ENCODE measurements at places on chromosomes 2 and 18.
A peak's percentile ranks its signal among the peaks of the same experiment; 100 is the strongest.

GRCh38 chr2:144659731-144660275 is 139.9 kb upstream of the ZEB2 start:
- H3K4me3 ChIP-seq, result no peak overlapping the region
- peaks cover 18% of the 10 kb centered on the region for H3K4me1 ChIP-seq
- H3K36me3 ChIP-seq, result no peaks in the 10 kb centered on the region
- H3K27me3 ChIP-seq, result no peaks in the 10 kb centered on the region
- peak; percentile 94 for DNase-seq

GRCh38 chr2:198203336-198204069 is 399.1 kb downstream of the PLCL1 start:
- H3K27me3 ChIP-seq, result no peaks in the 10 kb centered on the region
- no peak for DNase-seq
- no peak overlapping the region for H3K4me3 ChIP-seq
- H3K4me1 ChIP-seq, result no peaks in the 10 kb centered on the region
- H3K36me3 ChIP-seq, result no peaks in the 10 kb centered on the region
- no peak overlapping the region for H3K27ac ChIP-seq

DNA sequence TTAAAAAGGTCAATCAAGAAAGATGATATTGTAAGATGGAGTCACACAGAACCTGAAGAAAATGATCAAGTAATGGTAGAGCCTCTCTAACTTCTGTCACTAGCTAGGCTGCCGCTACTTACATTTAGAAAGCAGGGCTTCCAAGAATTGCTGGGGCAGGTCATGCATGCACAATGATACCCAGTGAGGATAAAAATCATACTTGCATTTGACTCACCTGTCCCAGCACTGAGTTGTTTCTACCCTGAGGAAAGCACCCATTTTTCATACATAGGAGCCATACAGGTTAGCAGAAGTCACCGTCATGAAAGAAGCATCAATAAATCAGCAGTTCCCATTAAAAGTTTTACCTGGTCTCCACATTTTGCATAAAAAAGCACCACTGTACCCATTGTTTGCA is 662.3 kb upstream of the FANCL start:
- H3K4me3 ChIP-seq, result no peak overlapping the region
- no peak for DNase-seq
- no peaks in the 10 kb centered on the region for H3K36me3 ChIP-seq
- H3K27ac ChIP-seq, result no peak overlapping the region
- H3K4me1 ChIP-seq, result peaks cover 21% of the 10 kb centered on the region

DNA sequence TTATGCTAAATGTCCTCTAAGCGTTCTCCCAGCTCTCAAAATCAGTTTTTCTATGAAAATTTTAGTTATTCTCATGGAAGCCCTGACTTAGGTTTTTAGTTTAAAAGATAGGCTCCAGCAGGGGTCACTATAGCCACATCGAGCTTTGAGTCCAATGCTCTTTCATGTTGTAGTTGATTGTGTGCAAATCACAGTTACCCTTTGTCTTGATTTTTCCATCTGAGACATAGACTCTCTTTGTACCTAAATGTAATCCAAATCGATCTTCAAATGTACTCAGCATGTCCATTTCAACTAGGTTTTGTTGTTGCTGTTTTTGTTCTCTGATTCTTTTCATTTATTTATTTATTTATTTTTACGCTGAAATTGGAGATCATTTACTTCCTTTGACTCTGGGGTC is 26.4 kb upstream of the MSTN start:
- no peaks in the 10 kb centered on the region for H3K4me1 ChIP-seq
- H3K36me3 ChIP-seq, result no peaks in the 10 kb centered on the region
- H3K27ac ChIP-seq, result no peak overlapping the region
- peak; percentile 82 for DNase-seq
- no peaks in the 10 kb centered on the region for H3K27me3 ChIP-seq
- no peak overlapping the region for H3K4me3 ChIP-seq

DNA sequence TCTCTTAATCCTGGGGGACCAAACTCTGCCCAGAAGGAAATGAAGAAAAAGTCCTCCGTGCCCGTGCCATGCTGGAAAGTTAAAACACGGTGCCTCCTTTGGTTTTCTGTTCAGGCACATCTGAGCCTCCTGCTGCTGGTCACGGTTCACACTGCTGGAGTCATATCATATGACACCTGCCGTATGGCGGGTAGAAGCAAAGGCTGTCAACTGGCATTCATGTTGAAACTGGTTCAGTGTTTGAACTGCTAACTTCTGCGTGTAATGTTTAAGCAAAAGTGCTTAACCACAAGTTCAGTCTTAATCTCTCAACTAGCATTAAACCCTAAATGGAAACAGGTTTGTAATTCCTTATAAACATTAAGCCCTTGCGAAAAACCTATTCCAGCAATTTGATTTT is 3.1 kb downstream of the STK39 start:
- no peak overlapping the region for H3K27ac ChIP-seq
- H3K4me3 ChIP-seq, result no peak overlapping the region
- H3K4me1 ChIP-seq, result peaks cover 14% of the 10 kb centered on the region
- no peak for DNase-seq
- H3K36me3 ChIP-seq, result no peaks in the 10 kb centered on the region
- no peaks in the 10 kb centered on the region for H3K27me3 ChIP-seq

- no peak overlapping the region for H3K27ac ChIP-seq
- H3K36me3 ChIP-seq, result peaks cover 17% of the 10 kb centered on the region
- peaks cover 23% of the 10 kb centered on the region for H3K4me1 ChIP-seq
- DNase-seq, result peak; percentile 44
- H3K4me3 ChIP-seq, result no peak overlapping the region
Observed at GRCh38 chr2:10654069-10654468, 35.7 kb downstream of the NOL10 start.

- no peaks in the 10 kb centered on the region for H3K4me1 ChIP-seq
- peak; percentile 47 for DNase-seq
- no peak overlapping the region for H3K27ac ChIP-seq
- peaks cover 23% of the 10 kb centered on the region for H3K36me3 ChIP-seq
- no peak overlapping the region for H3K4me3 ChIP-seq
Observed at GRCh38 chr2:11802782-11803191, 56.4 kb downstream of the LPIN1 start.

- H3K36me3 ChIP-seq, result no peaks in the 10 kb centered on the region
- H3K27me3 ChIP-seq, result no peaks in the 10 kb centered on the region
- peaks cover 18% of the 10 kb centered on the region for H3K4me1 ChIP-seq
Observed at GRCh38 chr2:43475922-43476321, 119.9 kb downstream of the THADA start.

DNA sequence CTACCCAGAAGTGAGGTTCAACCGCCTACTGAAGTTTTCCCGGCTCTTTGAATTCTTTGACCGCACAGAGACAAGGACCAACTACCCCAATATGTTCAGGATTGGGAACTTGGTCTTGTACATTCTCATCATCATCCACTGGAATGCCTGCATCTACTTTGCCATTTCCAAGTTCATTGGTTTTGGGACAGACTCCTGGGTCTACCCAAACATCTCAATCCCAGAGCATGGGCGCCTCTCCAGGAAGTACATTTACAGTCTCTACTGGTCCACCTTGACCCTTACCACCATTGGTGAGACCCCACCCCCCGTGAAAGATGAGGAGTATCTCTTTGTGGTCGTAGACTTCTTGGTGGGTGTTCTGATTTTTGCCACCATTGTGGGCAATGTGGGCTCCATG is 48.7 kb upstream of the INPP4A start:
- no peak for DNase-seq
- no peak overlapping the region for H3K27ac ChIP-seq
- no peaks in the 10 kb centered on the region for H3K4me1 ChIP-seq
- H3K36me3 ChIP-seq, result no peaks in the 10 kb centered on the region
- no peak overlapping the region for H3K4me3 ChIP-seq

- peaks cover under 1% of the 10 kb centered on the region for H3K36me3 ChIP-seq
- peak overlapping the region; percentile 80 for H3K27ac ChIP-seq
- no peak overlapping the region for H3K4me3 ChIP-seq
- H3K27me3 ChIP-seq, result no peaks in the 10 kb centered on the region
- H3K4me1 ChIP-seq, result peaks cover 44% of the 10 kb centered on the region
- peak; percentile 76 for DNase-seq
Observed at GRCh38 chr2:66494708-66495107, 59.8 kb downstream of the MEIS1 start.

- H3K4me1 ChIP-seq, result peaks cover 9% of the 10 kb centered on the region
- peak overlapping the region; percentile 78 for H3K4me3 ChIP-seq
- no peaks in the 10 kb centered on the region for H3K36me3 ChIP-seq
Observed at GRCh38 chr2:73070643-73071359, 711 bp downstream of the SFXN5 start.

GRCh38 chr2:218623366-218623705 is 15.6 kb downstream of the PLCD4 start:
- H3K27me3 ChIP-seq, result no peaks in the 10 kb centered on the region
- no peaks in the 10 kb centered on the region for H3K4me1 ChIP-seq
- H3K36me3 ChIP-seq, result no peaks in the 10 kb centered on the region

GRCh38 chr2:204643326-204643725 is 98.1 kb downstream of the PARD3B start:
- H3K27ac ChIP-seq, result peak overlapping the region; percentile 3
- no peak overlapping the region for H3K4me3 ChIP-seq
- no peaks in the 10 kb centered on the region for H3K27me3 ChIP-seq
- DNase-seq, result peak; percentile 78
- H3K36me3 ChIP-seq, result no peaks in the 10 kb centered on the region

DNA sequence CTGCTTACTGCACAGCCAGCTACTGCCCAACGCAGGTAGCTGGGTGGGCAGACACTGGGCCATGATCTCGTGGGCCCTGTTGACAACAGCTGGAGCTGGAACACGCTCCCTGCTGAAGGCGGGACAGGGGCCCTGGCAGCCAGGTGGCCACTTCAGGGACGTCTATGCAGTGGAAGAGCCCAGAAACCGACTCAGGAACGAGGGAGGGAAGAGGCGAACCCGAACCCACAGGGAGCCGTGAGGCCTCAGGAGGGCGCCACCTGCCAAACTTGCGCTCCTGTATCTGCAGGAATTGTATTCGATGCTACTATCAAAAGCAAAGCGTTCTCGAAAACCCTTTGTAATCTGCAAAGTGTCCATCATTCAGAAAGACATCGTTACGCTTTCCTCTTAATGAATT is 198.4 kb downstream of the EIPR1 start:
- H3K27ac ChIP-seq, result no peak overlapping the region
- H3K4me1 ChIP-seq, result no peaks in the 10 kb centered on the region
- DNase-seq, result no peak
- no peak overlapping the region for H3K4me3 ChIP-seq

- DNase-seq, result no peak
- no peak overlapping the region for H3K4me3 ChIP-seq
- H3K27ac ChIP-seq, result no peak overlapping the region
- no peaks in the 10 kb centered on the region for H3K36me3 ChIP-seq
- no peaks in the 10 kb centered on the region for H3K27me3 ChIP-seq
Observed at GRCh38 chr2:19203866-19204265, 154.6 kb downstream of the OSR1 start.

DNA sequence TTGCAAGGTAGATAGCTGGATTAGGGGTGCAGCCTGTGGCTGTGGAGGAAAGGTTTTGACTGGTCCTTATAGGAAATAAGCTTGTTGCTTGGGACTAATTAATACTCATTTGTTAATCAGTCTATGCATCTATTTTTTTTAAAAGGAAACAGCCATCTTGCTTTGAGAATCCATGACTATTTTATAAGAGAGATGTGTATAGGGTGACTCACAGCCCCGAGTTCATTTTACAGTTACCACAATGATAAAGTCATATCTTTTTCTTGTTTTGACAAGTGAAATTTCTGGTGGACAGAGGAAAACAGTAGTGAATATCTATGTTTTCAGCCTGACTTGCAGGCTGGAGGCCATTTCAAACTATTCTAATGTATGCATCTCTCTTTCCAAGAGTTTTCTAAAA is 193.5 kb upstream of the CCDC68 start:
- H3K27ac ChIP-seq, result no peak overlapping the region
- H3K36me3 ChIP-seq, result no peaks in the 10 kb centered on the region
- peaks cover 6% of the 10 kb centered on the region for H3K27me3 ChIP-seq
- H3K4me3 ChIP-seq, result no peak overlapping the region
- DNase-seq, result peak; percentile 3
- H3K4me1 ChIP-seq, result no peaks in the 10 kb centered on the region

GRCh38 chr2:62099523-62100175 is 96.3 kb upstream of the B3GNT2 start:
- no peaks in the 10 kb centered on the region for H3K27me3 ChIP-seq
- no peaks in the 10 kb centered on the region for H3K4me1 ChIP-seq
- no peak overlapping the region for H3K27ac ChIP-seq
- H3K36me3 ChIP-seq, result no peaks in the 10 kb centered on the region

DNA sequence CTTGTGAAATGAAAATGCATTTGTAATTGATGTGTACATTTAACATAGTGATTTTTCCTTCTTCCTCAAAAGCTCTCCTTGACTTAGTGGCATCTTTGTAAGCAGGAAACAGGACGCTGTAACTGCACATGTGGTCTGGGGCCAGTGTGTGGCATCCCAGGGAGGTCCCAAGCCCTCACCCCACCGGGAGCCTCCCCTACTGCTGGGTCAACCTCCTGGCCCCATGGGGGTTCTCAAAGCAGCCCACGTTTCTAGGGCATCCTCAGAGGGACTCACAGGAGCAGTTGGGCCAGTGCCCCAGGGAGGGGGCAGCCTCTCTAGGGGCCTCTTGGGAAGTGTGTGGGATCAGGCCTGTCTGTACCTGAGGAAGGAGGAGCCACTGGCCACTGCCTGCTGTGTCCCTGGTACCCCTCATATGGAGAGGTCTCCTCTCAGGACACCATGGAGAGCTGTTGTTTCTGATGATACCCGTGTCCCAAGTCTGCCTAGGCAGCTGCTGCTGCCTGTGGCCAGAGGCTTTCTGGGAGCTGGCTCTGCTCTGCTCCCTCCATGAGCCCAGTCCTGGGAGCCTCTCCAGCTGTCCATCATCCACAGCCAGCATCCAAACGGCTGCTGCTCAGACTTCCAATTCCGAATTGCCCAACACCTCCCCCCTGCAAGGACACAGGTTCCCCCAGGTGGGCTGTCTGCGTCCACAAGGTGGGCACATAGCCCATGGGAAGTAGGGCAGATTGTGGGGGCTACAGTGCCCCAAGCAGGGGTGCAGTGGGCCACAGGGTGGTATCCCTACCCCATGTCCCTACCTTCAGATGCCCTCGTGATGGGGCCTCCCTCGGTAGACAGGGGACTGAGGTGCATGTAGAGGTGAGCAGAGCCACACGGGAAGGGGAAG is 13.4 kb downstream of the ARHGEF4 start:
- no peaks in the 10 kb centered on the region for H3K27me3 ChIP-seq
- H3K36me3 ChIP-seq, result no peaks in the 10 kb centered on the region
- H3K27ac ChIP-seq, result no peak overlapping the region
- H3K4me3 ChIP-seq, result no peak overlapping the region

Data from GM23248 (cell line).